ENCODE measurements at places on chromosomes 4 and X.
A peak's percentile ranks its signal among the peaks of the same experiment; 100 is the strongest.

DNA sequence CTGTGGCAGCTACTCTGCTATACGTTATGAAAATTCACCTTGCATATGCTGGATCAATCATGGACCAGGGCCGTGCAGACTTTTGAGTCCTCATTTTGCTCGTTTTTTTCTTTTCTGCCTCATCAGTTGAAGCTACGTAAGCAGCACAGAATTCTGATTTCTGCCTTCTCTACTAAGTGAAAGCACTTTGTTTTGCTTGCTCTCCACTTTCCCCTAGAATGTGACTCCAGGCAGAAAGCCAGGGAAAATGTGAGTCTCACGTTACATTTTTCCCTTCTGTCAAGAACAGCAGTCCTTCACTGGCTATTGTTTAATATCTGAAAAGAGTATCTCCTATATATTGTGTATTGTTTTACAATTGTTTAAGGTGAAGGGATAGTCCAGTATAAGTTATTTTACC lies 1840.1 kb downstream of the PCDH7 start:
- no peak for DNase-seq

DNA sequence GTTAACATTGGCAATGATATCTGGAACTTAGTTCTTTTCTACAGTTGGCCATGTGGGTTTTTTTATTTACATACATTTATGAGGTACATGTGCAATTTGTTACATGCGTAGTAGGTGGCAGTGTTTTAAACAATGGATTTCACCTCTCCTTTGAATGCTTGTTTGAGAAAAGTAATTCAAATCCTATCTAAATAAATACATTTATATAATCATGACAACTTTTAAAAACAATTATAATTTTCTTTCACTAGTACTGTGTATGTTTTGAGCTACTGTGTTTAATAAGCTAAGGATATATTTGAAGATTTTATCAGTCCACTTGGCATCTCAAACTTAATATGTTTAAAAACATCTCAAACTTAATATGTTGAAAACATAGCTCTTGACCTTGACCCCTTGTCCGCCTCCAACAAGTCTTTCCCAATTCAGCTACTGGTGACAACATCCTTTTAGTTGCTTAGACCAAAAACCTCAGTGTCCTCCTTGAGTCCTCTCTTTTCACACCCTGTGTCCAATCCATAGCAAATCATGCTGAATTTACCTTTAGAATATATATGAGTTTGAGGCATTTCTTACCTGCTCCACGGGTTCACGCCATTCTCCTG lies 14.5 kb downstream of the GUCY1B1 start:
- no peak for DNase-seq

DNA sequence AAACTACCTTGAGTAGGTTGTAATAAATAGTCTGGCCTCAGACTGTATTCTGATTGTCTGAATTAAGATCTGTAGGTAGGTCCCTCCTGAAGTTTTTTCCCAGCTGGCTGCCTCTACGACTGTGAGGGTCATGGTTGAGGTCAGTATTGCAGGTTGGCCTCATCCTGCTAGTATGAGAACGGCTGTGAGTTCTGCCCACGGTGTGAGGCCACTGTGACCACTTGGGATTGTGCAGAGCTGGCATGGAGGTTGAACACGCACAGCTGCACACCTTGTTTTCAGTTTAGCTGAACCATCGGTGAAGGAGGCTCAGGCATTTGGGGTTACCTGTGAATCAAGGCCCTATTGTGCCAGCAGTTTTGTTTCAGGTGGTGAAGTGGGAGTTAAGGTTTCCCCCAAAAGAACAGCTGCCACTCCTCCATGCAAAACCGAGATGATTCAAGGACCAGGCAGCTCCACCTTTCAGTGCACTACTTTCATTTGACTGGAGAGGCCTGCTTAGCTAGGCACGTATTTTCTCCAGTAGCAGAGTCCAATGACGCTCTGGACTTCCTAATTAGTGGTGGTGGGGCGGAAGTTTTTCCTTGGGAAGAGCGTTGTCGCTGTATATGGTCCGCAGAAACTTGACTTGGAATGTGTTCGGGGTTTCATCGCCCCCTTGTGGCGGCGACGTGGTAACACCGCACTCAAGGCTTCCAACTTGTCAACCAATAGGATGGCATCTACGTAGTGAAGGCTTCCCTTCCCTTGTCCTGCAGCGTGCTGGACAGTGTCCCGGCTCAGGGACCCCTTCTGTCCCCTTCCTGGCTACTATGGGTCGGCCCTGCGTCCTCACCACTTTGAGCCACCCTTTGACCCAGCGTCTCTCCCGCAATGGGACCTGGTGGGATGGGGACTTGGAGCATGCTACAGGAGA lies 13.8 kb downstream of the CMC4 start:
- peak; percentile 8 for DNase-seq

DNA sequence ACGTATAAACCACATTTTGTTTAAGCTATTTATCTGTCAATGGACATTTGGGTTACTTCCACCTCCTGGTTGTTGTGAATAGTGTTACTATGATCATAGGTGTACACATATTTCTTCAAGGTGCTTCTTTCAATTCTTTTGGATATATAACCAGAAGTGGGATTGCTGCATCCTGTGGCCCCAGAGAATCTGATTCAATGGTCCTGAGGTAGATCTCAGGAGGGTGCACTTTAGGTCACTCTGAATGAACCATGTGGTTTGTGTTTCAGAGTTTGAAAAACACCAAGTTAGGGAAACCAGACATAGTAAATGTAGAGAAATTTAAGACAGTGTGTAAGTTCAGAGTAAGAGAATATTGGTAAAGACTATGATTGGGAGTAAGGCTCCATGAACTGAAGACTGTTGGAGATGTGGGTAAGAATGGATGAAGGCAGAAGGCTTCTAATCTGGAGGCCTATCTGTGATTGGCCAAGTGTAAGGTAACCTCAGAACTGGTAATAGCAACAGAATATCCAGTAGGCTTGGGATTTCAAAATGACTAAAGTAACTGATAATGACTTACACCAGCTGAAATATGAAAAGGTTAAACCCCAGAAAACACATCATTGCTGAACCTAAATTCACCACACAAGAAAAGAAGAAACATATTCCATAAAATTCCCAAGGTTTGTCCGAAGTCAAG lies 236.9 kb downstream of the CAMK2D start:
- DNase-seq: no peak

GRCh38 chr4:139893801-139894200 lies 228.2 kb downstream of the MGST2 start:
- no peak for DNase-seq
